ENCODE measurements at places on chromosomes 16 and 17. TPM values are rescaled to one million over a fixed set of nuclear protein-coding genes. Genes with fewer than 3 reads are reported as not detected.

CDH15 gene
- total RNA-seq = not detected

CES1 gene
- 0.66 TPM for total RNA-seq

HOXB4 gene
- total RNA-seq = 5.8 TPM

KRTAP16-1 gene
- total RNA-seq = not detected

CCDC154 gene
- total RNA-seq = 0.26 TPM

C17orf50 gene
- total RNA-seq = not detected

NFATC3 gene
- 37.8 TPM for total RNA-seq

GFOD2 gene
- total RNA-seq = 16.1 TPM

HSBP1 gene
- 59.8 TPM for total RNA-seq

MYH1 gene
- total RNA-seq = not detected

KRT12 gene
- not detected for total RNA-seq

CD300LB gene
- 0.23 TPM for total RNA-seq

SLC25A19 gene
- 60.6 TPM for total RNA-seq

GNG13 gene
- total RNA-seq = not detected

ZFPM1 gene
- 4.0 TPM for total RNA-seq

GRAP gene
- 50.4 TPM for total RNA-seq

GPR179 gene
- not detected for total RNA-seq

C16orf92 gene
- total RNA-seq = not detected

NME4 gene
- total RNA-seq = 133 TPM

ZP2 gene
- total RNA-seq = not detected

TMEM186 gene
- total RNA-seq = 16.9 TPM

TPPP3 gene
- total RNA-seq = not detected

SGF29 gene
- 18.4 TPM for total RNA-seq

GAST gene
- not detected for total RNA-seq

NPB gene
- total RNA-seq = not detected

HSPB9 gene
- total RNA-seq = not detected
